ENCODE measurements at places on chromosomes 16 and 17.

DNA sequence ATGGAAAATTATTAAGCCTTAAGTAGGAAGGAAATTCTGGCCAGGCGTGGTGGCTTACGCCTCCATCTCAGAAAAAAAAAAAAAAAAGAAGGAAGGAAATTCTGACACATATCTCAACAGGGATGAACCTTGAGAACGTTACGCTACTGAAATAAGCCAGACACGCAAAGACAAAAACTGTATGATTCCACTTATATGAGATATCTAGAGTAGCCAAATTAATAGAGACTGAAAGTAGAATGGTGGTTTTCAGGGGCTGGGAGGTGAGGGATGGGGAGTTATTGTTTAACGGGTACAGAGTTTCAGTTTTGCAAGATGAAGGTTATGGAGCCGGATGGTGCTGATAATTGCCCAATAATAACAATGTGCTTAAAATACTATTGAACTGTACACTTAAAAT is 16.2 kb upstream of the HNF1B start:
- DNase-seq = no peak

DNA sequence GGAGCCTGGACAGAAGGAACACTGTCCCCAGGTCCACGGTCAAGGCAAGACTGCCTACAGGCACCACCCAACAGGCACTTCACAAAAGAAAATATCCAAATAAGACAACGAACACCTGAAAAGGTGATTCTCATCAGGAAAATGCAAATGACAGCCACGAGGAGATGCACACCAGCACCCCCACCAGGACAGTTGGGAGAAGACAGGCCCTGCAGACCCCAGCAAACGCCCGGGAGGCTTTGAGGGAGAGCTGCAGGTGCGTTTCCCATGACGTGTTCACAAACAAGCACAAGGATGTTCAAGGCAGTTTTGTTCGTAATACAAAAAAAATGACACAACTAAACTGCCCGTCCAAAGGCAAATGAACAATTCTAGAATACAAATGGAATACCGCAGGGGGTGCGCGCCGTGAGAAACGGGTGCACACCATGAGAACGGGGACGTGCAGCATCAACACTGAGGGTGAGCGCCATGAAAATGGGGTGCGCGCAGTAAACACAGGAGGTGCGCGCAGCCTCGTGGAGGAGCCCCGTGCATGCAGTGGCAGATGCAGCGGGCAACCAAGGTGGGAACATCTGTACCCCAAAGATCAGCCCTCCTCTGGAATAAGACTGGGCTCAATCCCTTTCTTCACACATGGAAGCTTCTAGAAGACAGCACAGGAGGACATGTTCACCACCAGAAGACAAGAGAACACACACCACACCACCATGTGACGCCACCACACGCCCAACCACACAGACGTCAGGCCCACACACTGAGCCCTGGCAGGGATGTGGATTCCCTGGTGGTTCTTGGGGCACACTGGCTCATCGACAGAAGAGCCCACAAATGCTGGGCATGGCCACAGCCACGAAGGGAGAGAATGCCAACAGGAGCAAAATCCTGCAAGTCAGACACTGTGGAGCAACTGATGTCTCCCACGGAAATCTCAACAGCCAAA is 91.2 kb downstream of the ZNF778 start:
- peak; percentile 56 for DNase-seq

DNA sequence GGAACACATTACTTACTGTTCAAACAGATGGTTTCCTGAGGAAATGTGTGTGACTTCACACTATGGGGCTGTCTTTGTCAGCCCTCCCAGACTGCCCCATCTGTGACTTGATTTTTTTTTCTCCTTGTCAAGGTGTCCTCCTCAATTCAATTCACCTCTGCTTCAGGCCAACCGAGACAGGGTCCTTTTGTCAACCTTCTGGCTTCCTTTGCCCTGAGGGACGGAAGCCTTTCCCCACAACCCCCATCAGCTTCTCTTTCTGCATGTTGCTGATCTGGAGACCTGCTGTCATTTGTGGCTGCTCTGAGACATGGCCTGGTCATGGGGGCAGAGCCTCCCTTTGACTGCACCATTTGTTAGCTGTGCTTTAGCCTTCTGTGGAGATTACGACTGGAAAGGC is 21.3 kb upstream of the RGS9 start:
- DNase-seq = no peak

DNA sequence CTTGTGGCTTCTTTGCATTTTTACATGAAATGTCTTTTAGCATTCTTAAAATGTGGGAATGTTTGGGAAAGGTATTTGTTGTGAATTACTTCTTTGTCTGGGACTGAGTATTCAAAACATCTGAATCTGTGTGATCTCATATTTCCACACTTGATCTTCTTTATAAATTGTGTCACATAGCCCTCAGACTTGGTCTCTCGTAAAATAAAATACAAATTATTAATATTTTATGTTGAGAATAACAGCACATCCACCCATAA is 81.9 kb downstream of the TUBD1 start:
- DNase-seq = no peak

DNA sequence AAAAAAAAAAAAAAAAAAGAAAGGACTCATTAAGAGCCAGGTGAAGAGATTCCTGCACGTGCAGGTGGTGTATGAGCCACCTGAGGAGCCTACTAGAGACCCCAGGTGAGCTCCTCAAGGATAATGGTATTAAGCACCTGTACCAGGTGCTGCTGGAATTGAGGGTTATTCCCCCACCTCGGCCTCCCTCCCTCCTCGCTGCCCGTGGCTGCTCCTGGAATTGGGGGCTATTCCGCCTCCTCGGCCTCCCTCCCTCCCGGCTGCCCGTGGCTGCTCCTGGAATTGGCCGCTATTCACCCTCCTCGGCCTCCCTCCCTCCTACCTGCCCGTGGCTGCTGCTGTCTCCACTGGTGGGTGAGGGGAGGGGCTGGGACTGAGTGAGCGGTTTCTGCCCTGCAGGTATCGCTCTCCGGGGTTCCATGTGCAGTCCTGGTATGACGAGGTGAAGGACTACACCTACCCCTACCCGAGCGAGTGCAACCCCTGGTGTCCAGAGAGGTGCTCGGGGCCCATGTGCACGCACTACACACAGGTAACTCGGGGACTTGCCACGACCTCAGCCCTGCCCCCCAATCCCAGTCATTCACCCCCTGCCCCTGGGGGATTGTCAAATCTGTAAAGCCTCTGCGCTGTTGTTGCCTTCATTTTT is 29.3 kb downstream of the CRISPLD2 start:
- no peak for DNase-seq

GRCh38 chr16:4991754-4992153 is 33.6 kb downstream of the SEC14L5 start:
- no peak for DNase-seq

GRCh38 chr16:4679156-4679849 is 14.1 kb upstream of the NUDT16L1 start:
- DNase-seq = no peak

GRCh38 chr17:45334701-45335677 is 18.2 kb upstream of the MAP3K14 start:
- DNase-seq = no peak

- peak; percentile 35 for DNase-seq
Measured at GRCh38 chr16:80527297-80527696, 13.5 kb upstream of the DYNLRB2 start.

GRCh38 chr16:28313587-28313986 is 21.3 kb downstream of the SBK1 start:
- DNase-seq = no peak

GRCh38 chr17:78651554-78651953 is 74.4 kb upstream of the DNAH17 start:
- DNase-seq = no peak

- no peak for DNase-seq
Measured at GRCh38 chr17:6661464-6661848, 9.9 kb downstream of the C17orf100 start.

- peak; percentile 93 for DNase-seq
Measured at GRCh38 chr17:63848834-63849689, 6.6 kb upstream of the SMARCD2 start.

GRCh38 chr17:13587487-13588338 is 14.0 kb downstream of the HS3ST3A1 start:
- no peak for DNase-seq

DNA sequence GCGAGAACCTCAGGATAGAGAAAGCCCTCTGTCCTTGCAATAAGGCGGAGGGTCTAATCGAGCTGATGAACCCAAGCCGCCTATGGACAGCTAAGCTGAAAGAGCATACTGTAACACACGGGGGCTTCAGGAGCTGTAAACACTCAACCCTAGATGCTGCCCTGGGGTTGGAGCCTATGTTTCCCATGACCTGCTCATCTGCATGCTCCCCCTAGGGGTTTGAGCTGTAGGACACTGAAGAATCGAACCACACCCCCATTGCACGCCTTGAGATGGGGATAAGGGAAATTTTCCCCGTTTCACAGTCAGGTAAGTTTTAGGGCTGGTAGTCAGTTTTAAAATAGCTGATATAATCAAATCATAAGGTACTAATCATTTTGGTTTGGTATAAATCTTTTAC is 675.6 kb upstream of the CDH8 start:
- DNase-seq = no peak

DNA sequence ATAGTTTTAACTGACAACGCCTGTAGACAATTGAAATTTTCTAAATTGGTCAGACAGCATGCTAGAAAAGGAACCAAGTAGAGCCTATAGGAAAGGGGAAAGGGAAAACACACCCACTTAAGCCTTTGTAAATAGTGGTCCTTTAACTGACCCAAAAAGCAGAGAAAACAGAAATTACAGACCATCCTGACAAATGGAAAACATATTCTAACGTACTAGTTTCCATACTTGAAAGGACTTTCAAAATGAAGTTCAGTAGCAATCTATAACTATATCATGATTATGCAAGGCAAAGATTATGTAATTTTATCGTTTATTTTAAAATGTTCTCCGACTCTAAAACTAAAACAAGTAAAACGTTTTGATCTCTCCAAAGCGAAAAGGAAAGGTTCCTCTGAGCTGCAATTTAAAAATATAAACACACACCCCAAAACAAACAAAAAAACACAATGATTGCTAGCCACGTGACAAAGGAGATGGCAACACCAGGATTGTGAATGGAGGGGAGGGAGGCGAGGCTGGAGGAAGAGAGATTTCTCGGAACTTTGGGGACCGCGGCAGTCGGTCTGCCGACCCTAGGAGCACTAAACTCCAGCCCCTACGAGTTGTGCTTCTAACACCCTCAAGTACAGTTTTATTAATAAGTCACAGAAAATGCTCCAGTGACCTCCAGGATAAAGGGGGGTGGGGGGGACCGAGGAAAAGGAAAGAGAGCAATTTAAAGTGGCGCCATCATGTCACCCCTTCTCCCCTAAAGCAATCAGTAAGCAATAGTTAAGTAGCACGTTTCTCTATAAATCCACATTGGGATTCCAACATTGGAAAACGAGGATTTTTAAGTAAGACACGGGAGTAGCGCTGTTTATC is 1.7 kb downstream of the KANSL1 start:
- peak; percentile 61 for DNase-seq

DNA sequence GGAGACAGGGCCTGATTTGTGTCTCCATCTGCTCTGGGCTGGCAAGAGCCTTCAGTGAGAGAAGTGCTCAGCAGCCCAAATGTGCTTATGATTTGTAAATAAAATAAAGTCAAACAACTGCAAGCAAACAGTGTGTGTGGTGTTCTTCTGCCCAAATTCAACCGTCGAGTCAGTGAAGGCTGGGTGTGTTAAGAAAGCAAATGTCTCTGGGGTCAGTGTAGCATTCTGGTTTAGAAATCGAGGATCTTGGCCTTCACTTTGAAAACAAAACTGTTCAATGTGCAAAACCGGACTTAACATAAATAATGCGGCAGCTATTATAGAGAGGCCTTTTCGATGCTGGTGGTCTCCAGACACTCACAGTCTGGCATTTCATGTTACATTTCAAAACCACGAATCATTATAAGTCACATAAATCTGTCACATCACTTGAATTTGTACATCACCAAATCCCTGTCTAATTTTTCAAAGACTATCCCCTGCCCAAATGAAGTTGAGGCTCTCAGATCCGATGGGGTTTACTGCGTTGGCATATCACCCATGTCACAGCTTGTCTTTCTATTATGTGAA is 158.6 kb upstream of the MYOCD start:
- DNase-seq = no peak

GRCh38 chr17:29107933-29108822 is 65.2 kb downstream of the PIPOX start:
- DNase-seq = no peak

- no peak for DNase-seq
Measured at GRCh38 chr17:50484386-50485155, 5.9 kb downstream of the RSAD1 start.

GRCh38 chr17:77330602-77331081 is 189.9 kb downstream of the SEC14L1 start:
- DNase-seq = no peak

DNA sequence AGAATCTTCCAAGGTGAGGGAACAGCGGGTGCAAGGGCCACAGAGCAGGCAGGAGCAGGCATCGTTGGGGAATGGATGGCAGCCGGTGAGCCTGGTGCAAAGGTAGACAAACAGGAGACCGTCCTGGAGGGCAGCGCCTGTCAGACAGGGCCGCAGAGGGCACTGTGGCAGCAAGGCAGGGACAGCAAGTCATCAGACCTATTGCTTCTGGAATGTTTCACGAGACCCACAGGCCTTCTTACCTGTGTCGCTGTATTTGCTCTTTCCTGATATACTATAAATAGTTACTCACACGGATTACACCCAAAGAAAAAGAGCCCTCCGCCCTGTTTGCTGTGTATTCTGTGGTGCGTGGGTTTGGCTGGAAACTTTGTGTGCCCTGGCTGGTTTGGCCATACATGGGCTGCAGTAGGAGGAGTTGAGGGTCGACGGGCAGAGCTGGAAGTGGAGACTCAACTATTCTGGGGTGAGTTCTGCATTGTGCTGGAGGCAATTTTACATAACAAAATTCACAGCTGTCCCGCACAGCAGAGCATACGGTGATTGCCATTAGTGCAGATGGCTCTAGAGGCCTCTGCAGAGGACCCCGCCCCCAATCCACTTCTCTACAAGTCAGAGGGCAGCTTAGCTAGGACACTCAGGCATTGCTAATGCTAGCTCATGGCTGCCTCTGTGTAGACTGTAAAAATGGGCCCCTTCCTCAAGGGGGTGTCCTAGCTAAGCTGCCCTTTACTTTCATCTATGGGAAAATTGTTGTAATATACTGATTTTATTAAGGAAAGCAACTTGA is 18.6 kb upstream of the POLR3E start:
- peak; percentile 67 for DNase-seq

DNA sequence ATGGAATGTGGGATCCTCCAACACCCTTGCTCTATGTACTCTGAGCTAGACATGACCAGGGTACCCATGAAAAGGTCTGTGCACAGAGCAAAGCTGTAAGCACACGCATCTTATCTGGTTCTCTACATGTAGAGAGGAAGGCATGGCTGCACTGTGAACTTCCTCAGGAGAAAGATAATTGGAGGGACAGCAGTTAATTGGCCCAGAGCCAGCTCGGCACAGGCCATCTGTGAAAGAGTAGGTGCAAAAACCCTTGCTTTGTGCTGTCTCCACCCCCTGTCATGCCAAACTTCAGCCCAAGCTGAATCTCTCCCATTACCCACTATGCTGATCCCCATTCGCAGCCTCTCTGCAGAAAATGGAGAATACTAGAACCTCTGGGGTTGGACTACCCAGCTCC is 241.0 kb downstream of the GRIN2A start:
- DNase-seq = no peak

GRCh38 chr16:11407047-11407982 is 62.1 kb downstream of the RMI2 start:
- DNase-seq = peak; percentile 76
